ENCODE measurements at places on chromosomes 12 and 14.

- no peak for DNase-seq
Observed at GRCh38 chr14:104512061-104512460, 67.5 kb upstream of the C14orf180 start.

DNA sequence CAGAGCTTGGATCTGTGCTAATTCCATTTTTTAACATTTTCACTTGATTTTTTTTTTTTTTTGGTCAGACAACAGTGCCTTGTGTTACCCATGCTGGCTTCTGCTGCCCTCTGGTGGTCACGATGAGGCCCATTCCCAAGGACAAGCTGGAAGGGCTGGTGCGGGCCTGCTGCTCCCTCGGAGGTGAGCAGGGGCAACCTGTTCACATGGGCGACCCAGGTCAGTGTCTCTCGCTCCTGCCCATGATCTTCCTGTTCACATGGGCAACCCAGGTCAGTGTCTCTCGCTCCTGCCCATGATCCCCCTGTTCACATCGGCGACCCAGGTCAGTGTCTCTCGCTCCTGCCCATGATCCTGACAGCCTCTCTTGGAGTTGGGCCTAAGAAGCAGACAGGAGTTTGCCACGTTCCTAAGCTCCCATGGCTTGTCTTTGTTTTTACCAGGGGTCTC lies 59.4 kb downstream of the DGLUCY start:
- peak; percentile 64 for DNase-seq

DNA sequence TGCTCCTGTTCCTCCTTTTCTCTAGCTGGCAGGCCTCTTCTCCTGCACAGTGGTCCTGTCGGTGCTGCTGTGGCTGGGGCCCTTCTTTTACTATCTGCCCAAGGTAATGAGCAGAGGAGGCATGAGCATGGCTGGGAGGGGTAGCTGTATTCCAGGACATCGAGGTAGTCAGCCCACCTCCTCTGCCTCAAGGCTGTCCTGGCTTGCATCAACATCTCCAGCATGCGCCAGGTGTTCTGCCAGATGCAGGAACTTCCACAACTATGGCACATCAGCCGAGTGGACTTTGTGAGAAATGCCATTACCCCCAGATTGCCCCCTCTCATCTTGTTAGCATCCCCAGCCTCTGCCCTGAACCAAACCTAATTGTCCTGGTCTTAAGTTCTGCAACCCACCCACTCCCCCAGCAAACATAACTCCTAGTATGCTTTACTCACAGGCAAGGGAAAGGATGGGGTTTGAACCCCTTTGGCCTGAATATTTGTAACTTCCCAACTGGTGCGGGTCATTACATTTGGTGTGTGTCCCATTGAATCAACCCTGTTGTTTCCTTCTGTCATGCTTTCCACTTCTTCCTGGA lies 9.1 kb downstream of the B4GALNT1 start:
- DNase-seq, result no peak

DNA sequence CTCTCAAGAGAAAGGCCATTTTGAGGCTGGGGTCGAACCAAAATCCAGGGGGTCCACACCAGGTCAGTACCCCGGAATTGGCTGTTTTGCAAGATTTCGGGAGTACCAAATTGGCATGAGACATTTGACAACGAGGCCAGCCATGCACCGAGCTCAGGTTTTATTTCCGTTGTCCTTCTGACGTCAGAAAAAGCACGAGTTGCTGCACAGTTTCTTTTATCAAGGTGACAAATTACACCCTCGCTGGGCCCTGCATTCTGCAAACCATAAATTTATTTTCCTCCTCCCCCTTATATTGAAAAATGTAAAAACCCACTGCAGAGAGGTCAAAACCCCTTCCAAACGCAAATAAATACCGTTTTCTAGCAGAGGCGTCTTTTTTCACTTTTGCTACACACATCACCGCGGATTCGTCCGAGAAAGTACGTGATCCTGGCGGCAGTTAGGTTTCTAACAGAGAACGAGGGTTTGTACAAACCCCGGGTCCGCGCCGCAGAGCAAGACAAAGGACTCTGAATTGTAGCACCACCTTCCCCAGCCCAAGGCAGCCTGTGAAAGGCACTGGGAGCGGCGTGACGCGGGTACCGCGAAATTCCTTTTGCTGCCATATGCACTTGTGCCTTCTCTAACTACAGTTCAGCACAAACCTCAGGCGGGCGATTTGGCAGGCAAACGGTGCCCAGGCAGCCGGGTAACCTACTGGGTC lies 1.8 kb downstream of the SLC38A1 start:
- peak; percentile 48 for DNase-seq

- DNase-seq, result no peak
Observed at GRCh38 chr12:75938189-75938588, 93.4 kb downstream of the PHLDA1 start.

DNA sequence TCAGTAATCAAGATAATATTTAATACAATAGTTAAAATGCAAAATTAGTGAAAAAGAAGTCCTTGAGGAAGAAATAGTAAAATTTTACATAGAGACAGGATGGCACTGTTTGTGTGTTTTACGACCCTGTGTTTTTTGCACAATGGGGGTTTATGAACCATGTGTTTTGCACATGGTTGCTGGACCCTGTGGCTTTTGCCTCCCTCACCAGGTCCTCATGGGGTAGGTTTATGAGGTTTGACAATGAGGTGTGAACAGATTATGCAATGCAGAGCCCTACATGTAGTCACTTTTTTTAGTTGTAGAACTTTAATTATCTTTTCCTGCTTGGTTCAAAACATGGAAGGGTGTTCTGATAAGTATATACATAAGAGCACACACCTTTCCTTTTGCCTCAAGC lies 366.3 kb upstream of the FAR2 start:
- DNase-seq, result no peak

DNA sequence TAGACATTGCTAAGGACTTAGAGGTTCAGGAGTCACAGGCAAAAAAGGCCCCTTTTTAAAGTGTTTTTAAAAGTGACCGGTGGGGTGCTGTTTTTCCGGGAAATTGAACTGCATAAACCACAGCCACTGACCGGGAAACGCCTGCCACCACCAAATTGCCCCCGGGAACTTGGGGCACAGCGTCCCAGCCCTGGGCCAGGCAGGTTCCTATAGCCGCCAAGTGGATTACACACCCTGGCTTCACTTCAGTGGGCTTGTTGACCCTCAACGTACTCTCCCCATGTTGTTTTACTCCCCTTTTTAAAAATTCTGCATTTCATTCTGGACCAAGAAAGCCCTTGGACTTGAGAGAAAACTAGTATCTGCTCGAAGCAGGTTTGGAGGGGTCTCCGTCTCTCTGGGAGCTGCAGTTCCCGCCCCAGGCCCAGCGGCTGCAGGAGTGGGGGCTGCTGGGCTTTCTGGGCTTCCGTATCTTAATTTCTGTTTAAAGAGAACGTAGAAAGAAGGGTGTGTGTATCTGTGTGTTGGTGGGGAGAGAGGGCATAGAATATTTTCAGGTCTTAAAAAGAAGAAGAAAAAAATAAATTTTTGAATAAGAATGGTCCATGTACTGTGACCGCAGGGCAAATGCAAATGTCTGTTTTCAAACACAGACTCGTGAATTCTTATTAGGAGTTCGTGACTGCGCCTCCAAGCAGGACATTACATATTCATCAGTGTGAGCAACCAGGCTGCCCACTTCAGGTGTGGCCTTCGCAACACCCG lies 82.9 kb downstream of the PAPOLA start:
- DNase-seq, result no peak

- no peak for DNase-seq
Observed at GRCh38 chr12:92436856-92437255, 265.9 kb upstream of the PLEKHG7 start.

DNA sequence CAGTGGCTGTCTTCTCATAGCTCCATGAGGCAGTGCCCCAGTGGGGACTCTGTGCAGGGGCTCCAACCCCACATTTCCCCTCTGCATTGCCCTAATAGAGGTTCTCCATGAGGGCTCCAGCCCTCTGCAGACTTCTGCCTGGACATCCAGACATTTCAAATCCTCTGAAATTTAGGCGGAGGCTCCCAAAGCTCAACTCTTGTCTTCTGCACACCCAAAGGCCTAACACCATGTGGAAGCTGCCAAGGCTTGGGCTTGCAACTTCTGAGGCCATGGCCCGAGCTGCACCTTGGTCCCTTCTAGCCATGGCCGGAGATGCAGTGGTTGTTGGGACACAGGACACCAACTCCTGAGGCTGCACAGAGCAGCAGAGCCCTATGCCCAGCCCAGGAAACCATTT lies 20.5 kb upstream of the PPP2R5C start:
- DNase-seq, result no peak

GRCh38 chr14:63421226-63421625 lies 102.5 kb upstream of the GPHB5 start:
- no peak for DNase-seq

DNA sequence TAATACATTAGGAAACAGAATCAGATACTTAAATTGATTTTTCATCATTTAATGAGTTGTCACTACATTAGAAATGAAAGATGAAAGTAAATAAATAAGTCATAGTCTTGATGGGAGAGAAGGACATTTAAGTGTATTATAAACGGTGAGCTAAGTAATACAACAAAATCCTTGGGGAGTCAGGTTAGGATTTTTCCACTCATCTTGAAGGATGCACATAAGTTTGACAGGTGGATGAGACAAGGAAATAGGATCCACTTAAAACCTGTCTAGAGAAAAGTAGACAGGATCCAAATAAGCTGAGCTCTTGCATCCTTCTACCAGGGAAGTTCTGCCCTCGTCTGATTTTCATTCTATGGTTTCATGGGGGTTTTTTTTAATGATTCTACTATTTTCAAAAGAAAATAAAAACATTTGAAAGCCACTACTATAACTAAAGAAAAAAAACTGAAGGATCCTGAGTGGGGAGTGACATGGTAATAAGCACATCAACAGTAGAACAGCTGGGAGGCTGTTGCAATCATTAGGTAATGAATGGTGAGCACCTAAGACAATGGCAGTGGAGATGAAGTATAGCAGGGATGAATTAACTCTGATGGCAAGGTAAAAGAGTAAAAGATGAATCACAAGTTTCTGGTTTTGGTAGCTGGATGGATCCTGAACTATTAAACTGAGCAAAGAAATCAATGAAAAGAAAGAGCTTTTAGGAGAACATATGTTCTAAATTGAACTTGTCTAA lies 17.0 kb downstream of the CEP128 start:
- DNase-seq, result no peak

DNA sequence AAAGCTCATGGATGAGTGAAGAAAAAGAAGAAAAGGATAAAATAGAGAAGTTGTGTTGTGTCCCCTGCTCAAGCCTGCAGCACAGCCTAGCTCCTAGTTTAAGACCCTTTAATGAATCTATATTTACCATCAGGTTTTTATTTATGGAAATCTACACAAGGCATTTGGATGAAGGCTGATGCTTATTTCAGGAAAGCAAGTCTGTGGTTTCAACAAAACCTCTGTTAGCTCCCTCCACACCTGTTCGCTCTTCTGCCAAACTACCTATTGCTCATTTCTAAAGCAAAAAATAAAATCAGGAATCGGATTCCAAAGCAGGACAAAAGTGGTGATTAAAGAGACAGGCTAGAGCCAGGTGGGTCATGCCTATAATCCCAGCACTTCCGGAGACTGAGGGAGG lies 18.9 kb upstream of the MAP3K9 start:
- DNase-seq, result no peak

DNA sequence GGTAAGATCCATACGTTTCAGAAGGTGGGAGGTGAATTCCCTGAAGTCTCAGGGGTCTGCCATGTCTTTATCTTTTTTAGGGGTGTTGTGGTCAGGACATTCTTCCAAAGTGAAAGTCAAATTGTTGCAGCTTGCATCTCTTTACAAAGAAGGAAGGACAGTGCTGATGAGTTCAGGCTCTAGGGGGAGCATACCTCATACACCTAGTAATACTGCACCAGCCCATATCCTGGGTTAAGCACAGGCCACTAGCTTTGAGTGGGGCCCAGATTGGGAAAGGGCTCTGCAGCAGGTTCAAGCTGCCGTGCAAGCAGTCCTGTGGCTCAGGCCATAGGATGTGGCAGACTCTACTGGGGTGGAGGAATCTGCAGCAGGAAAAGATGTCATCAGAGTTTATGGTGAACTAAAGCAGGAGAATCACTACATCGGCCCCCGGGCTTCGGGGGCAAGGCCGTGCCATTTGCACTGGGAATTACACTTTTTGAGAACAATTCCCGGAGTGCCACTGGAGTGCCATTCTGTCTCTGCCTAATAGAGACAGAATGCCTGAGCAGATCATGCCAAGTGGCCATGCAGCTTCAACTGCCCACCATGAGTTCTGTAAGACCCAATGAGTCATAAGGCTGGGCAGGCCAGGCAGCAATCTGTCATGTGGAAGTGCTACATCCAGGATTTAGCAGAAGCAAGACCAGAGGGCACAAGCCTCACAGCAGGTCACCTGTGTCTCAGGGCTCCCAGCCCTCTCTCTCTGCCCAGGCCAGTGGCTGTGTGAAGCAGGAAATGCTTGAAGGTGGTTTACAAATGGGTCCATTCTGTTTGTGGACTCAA lies 32.3 kb downstream of the DIO3 start:
- no peak for DNase-seq

- no peak for DNase-seq
Observed at GRCh38 chr14:63322897-63323573, 4.3 kb upstream of the GPHB5 start.

DNA sequence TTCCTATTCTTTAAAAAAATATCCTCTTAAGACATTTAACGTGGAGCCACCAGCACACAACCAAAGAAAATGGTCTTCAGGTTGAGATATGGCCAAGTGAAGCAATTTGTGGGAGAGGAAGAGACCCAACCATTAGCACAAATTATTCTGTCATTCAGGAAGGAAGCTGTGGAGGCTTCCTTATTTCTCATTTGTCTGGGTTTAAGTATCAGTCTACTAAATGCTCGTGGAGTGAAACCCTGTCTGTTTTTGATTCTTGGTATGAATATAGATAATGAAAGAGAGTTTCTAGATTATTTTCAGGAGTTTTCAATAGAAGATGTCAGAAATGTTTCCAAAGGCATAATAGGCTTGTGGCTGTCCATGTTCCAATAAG lies 125.1 kb downstream of the GPR65 start:
- DNase-seq, result no peak

DNA sequence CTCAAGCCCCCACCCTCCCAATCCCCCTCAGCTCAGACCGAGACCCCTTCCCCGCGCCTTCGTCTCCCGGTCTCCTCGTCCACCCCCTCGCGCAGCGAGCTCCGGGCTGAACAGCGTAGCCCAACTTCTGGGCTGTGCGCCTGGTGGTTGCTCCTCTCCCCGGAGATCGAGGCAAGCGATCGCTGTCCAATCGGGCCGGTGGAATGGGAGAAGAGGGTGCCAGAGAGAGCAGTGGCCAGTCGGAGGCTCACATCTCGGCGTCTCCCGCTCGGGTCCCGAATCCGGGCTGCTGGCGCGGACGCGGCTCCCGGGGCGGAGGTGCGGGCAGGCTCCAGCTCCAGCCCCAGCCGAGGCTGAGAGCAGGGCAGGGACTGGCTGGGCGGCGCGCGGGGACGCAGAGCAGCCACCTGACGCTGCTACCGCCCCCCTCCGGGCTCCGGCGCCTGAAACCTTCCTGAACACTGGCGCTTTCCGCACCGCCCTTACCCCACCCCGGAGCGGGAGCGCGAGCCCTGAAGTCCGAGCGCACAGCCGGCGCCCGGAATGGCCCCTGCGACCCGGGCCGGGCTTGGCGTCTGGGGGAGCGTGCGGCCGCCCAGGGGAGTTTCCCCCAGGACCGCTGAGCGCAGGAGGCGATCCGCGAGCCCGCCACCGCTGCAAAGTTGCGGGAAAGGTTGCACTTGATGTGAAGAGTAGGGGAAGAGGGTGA lies 508 bp upstream of the KCNH5 start:
- no peak for DNase-seq
